Cortex of kidney (tissue), 1 donor: ENCODE measurements at places on chromosomes 1 and 21.

DNA sequence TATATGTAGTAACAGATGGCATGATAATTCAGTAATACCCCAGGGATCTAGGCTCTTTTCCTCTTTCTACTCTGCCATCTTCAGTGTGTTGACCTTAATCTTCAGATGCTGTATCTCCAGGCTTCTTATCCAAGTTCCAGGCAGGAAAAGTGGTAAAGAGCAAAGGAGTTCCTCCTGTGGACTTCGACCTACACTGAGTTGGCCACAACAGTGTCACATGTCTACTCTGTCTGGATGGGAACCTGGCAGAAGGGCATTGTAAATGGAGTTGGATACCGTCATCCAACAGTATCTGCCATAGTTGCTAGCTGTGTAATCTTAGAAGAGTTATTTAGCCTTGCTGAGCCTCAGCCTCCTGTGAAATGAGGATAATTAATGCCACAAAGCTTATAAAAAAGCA is 21.9 kb downstream of the IL23R start:
- DNase-seq = no peak

DNA sequence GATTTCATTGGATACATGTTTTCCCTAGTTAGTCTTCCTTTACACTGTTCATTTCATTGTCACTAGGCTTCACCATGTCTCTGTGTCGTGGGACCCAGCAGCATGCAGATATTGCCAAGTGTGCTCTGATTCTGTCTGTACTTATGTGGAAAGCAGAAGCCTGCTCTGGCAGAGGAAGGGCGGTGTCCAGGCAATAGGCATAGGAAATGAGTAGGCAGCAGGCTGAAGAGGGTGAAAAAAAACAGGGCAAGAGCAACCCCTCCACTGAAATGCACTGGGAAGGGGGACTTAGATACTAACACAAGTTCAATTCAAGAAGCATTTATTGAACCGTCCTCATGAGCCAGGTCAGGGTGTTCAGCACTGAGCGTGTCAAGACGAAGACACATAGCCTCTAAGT is 85.2 kb upstream of the VAV3 start:
- DNase-seq = no peak

DNA sequence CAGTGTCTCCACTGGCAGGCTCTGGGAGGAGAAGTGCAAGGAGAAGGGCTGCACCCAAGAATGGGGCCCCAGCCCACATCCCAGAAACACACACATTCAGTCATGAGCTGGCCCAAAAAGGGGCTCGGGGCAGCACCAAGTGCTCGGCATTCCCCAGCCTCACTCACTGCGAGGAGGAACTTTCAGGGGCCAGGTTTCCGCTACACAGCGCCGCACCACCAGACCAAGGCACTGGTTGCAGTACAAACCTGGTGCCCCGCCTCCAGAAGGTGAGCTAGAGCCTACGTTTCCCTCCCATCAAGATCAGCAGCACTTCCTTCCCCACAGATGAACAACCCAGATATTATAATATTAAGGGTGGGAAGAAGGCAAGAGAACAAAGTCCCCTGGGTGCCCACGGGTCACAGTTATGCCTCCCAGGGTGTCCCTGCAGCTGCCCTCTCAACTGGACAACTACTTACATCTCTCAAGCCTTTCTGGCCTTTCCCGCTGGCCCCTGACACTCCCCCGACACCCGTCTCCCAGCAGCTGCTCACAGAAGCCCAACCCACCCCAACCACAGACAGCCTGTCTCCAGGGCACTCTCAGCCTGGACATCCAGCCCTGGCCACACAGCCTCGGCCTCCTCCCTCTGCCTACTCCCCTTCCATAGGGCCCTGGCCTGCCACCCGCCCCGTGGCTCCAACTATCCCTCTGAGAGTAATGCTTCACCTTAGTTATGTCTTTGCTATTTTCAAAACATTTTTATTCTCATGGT is 3.8 kb downstream of the PBXIP1 start:
- no peak for DNase-seq

DNA sequence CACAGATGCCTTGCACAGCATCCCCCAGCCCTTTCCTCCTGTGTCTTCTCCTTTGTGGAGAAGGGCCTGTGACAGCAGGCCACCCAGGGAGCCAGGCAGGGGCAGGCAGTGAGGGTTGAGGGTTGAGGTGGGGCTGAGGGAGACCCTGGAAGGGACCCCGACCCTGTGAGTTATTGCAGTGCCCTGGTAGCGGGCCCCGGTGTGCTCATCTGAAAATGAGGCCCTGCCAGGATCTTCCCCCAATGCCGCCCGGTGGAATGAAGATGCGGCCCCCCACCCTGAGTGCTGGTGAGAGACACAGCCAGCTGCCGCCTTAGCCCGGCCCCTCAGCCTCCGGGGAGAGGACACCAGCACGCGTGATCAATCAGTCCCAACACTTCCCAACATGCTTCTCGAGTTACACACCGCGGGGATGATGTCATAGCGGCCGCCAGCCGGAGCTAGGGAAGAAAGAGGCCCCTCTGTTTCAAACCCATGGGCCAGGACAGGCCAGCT is 36.2 kb upstream of the ACTRT2 start:
- DNase-seq = no peak

DNA sequence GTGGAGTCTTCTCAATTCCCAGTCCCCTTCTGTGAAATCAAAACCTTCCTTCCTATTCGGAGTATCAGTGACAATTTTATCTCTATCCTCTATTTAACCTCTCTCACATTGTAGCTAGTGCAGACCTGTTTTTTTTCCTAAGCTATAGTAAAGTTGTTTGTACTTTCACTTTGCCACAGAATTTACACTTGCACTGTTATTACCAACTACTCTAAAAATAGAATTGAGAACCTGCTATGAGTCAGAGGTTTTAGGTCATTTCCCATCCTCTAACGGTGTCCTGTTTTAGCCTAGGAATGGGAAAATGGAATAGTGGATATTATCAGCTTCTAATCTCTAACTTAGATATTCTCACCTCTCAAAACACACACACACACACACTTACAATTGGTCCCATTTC is 862.7 kb downstream of the NCAM2 start:
- DNase-seq = no peak

- no peak for DNase-seq
These were observed 52.2 kb downstream of the KIRREL1 start for GRCh38 chr1:158045639-158046038.

DNA sequence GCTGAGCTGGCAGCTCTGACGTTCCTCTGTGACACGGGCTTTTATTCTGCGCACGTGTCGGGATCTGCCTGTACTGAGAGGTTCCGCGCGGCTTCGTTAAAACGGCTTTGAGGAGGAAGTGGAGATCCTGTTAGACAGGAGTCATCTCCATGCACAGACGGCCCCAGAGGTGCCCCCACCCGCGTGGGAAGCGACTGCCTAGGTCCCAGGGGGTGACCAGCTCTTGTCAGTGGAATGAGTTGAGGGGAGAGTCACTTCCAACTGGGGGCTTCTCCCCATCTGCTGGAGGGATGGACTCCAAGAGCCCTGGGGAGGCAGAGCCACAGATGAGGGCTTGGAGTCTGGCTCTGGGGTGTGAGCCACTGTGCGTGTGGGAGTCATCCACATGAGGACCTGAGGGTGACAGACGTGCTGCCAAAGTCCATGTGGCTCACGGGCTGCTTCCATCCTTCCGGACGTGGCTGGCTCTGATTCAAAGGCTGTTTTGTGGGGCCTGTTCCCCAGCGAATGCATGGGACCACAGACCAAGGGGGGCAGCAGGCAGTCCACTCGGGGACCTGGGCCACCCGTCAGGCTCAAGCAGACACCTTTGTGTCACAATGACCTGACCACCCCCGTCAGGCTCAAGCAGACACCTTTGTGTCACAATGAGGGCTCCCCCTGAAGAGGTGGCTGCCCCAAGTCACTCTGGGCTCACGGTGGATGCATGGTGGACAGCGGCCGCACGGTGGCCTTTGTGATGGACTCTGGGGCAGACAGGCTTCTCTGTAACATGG is 26.8 kb downstream of the PTTG1IP start:
- no peak for DNase-seq

DNA sequence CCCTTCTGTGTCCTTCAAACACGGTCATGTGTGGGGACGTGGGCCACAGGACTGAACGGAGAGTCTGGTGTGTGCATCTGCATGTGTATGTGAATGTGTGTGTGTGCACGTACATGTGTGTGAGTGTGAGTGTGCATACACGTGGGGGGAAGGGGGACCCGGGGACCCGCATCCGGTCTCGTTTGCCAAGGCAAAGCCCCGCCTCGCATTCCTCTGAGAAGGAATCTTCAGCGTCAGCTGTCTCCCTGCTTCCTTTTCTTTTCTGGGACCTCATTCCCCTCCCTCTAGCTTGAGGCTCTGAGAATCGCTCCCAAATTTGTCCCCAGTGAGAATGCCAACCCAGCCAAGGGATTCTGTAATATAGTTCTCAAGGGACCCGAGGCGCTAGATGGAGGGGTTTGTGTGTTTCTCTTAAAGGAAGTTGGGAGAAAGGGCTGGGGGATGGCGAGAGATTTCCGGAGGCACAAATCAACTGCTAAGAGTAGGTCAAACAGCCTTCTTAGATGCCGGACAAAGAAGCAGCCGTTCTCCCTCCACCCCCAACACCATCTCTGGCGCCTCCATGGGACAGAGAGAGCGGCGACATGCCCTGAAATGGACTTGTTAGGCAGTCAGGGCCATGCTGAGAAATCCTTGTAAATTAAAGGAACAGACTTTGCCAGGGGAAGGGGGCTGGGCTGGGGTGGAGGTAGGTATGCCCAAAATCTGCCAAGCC is 6.6 kb downstream of the IFFO2 start:
- no peak for DNase-seq

GRCh38 chr1:222385955-222386354 is 161.9 kb downstream of the HHIPL2 start:
- DNase-seq = no peak

GRCh38 chr1:44807364-44808062 is 362 bp upstream of the DYNLT4 start:
- DNase-seq = no peak

- no peak for DNase-seq
These were observed 704.5 kb upstream of the ADGRL4 start for GRCh38 chr1:79711001-79711431.

GRCh38 chr1:203057911-203058675 is 27.7 kb downstream of the MYOG start:
- DNase-seq = no peak

DNA sequence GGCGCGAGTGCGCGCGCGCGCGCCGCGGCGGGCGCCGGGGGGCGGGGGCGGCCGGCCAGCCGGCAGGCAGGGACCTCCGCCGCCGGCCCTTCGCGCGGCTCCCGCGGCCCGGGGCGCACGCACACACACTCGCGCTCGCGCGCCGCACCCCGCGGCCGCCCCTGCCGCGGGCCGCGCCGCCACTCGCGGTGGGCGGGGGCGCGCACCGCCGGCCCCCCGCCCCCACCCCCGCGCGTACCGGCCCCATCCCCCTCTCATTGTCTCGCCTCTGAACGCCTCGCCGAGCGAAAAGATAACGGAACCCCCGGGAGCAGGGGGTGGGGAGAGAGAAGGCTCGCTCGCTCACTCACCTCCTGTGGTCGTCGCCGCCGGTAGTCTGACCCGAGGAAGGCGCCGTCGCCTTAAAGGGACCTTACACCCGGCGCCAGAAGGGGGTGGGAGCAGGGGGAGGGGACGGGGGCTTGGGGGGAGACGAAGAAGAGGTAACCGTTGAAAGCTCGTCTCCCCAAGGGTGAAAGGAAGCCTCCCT is 428 bp downstream of the POGZ start:
- DNase-seq = no peak

DNA sequence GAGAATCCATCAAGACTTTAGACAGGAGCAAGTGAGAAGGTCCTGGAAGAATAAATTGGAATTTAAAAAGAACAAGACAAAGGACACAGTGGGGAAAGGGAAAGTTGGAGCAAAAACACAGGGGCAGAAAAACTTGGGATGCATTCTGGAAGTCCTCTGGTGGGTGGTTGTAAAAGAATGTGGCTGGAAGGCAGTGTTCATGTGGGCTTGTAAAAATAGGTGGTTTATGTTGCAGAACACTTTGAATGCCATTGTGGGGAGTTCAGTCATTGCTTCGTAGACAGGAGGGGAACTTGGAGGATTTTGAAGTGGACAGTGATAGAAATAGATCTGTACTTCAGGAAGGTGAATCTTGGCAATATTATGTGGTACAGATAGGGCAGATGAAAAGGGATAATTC is 15.2 kb downstream of the KIF1B start:
- DNase-seq = no peak

- DNase-seq = no peak
These were observed 102.6 kb downstream of the GALNT2 start for GRCh38 chr1:230169454-230170152.

DNA sequence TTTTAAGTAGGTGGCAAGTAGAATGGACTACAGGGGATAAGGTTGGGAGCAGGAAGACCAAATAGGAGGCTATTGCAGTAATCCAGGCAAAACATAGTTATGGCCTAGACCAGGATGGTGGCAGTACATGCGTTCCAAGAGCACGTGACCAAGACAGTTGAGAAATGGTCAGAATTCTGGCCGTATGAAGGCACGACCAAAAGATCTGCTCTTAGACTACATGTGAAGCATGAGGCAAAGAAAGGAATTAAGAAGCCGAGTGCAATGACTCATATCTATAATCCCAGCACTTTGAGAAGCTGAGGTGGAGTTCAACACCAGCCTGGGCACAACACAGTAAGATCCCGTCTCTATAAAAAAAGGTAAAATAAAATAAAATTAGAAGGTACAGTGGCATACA is 71.3 kb downstream of the LUZP1 start:
- DNase-seq = no peak

- no peak for DNase-seq
These were observed 90.1 kb upstream of the BCL10 start for GRCh38 chr1:85366391-85367170.

- no peak for DNase-seq
These were observed 14.3 kb upstream of the SKI start for GRCh38 chr1:2213576-2214505.

- no peak for DNase-seq
These were observed 204.5 kb downstream of the TM2D1 start for GRCh38 chr1:61520401-61520800.

GRCh38 chr1:193058529-193059281 is 455 bp downstream of the UCHL5 start:
- no peak for DNase-seq

DNA sequence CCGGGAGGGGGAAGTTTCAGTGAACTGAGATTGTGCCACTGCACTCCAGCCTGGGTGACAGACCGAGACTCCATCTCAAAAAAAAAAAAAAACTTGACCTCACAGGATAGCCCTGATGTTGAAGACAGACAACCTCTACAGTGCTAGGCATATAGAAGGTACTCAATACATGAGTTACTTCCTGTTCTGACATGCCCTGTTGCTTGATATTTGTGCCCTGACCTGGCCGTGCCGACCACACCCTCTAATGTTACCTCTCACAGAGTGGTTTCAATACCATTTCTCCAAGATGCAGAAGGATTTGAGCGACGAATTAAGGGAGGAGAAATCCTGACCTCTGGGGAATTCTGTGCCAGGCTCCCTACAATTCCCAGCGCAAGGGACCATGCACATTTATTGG is 5.2 kb downstream of the PTAFR start:
- no peak for DNase-seq

- DNase-seq = no peak
These were observed 123.4 kb upstream of the TNR start for GRCh38 chr1:175866776-175867175.

- no peak for DNase-seq
These were observed 29.4 kb downstream of the CLDN14 start for GRCh38 chr21:36450511-36450910.

- no peak for DNase-seq
These were observed 50.9 kb upstream of the PTGS2 start for GRCh38 chr1:186730951-186731729.
